Stimulated activated naive CD4-positive, alpha-beta T cell (primary cell): ENCODE measurements at places on chromosomes 13 and 19.

DNA sequence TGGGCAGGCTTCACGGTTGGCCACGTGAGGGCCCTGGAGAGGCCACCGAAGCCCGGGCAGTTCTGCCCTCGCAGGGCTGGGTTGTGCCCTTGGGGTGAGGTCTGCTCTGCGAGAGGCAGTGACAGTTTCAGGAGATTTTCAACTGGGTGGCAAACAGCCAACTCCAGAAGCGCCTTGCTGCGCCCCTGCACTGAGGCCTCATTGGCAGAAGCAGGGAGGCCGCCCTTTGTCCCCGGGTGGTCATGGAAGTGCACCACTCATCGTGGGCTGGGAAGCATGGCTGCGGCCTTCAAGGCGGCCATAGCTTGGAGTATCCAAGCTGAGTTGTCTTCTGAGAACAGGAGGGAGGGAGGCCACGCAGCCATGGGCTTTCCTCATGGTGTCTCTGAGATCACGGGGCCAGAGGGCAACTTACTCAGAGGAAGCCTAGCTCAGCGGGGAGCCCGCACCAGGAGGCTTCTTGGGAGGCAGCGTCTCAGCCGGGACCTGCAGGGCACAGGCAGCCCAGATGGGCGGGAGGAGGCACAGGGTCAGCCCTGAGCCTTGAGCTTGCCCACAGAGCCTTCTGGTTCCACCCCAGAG is 14.8 kb downstream of the PLEKHJ1 start:
- no peak for DNase-seq

GRCh38 chr13:99501848-99502301 is 603 bp downstream of the TM9SF2 start:
- DNase-seq = no peak

GRCh38 chr13:30762643-30763042 is 27.3 kb downstream of the ALOX5AP start:
- DNase-seq = no peak

DNA sequence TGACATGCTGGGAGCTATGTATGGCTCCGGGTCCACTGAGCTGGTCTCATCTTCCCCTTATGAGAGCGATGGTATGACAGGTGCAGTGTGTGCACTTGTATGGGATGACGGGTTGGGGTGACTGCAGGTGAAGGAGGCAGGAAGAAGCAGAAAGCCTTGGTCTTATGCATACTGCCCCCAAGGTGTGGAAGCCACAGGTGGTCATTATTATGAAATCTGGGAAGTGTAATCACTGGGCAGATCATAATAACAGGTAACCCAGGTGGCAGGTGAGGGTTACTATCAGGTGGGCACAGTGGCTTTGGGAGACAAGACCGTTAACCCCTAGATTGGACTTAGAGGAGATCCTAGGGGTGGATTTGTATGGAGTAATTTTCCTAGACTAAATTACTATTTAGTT is 118.0 kb downstream of the RFC3 start:
- no peak for DNase-seq

GRCh38 chr13:20482275-20482761 is 43.3 kb downstream of the CRYL1 start:
- DNase-seq = no peak

GRCh38 chr19:17327654-17328516 is 6.8 kb downstream of the ANO8 start:
- DNase-seq = peak; percentile 74

- no peak for DNase-seq
Measured at GRCh38 chr19:46388311-46389095, 24.9 kb downstream of the CCDC8 start.

GRCh38 chr19:30338878-30339623 is 33.1 kb upstream of the ZNF536 start:
- DNase-seq = no peak

DNA sequence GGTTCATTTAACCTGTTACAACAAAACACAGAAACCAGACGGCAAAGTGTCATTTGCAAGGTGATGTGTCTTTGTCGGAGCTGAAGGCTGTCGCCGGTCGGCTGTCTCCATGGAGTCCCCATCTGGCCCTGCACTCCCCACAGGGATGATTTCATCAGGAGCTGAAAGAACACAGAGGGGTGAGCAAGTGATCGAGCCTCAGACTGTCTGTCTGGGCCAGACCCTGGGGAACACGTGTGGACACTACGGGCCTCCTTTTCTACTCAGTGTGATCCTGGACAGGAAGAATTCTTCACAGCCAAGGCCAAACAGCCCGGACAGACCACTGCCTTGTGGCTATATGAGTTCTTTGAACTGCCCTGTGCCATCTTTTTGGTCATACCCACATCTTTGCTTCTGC is 85.1 kb downstream of the RNASEH2B start:
- DNase-seq = no peak

GRCh38 chr13:64556376-64556775 is 2673.8 kb downstream of the PCDH9 start:
- DNase-seq = no peak

DNA sequence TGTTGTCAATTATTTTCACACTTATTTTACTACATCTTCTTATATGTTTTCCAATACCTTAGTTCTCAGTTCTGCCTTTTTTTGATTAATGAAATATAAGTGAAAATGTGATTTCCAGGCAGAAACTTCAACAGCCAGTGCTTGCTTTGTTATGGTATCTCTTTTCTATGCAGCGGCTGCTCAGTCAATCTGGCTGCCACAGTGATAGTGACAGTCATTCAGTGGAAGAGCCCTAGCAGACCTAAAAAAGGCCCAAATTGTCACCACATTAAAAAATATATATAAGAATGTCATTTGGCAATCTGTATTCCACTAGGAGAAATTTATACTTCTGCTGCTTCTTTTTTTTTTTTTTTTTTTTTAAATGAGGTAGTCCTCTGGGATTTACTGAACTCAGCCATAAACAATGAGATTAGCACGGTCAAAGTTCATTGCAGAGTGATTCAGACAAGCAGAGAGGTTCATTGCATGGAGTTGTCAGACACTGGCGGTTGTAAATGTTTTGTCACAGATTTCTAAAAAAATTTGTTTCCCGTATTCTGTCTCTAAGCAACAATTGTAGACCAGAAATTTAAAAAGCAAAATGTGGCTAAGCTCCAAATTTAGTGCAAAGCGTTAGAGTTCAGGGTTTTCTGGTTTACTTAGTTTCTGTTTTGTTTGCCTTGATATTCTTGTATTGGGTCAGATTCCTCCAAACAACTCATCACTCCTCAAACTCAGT is 94.7 kb upstream of the PRR20A start:
- no peak for DNase-seq
